ENCODE measurements at places on chromosomes 6 and 20.

DNA sequence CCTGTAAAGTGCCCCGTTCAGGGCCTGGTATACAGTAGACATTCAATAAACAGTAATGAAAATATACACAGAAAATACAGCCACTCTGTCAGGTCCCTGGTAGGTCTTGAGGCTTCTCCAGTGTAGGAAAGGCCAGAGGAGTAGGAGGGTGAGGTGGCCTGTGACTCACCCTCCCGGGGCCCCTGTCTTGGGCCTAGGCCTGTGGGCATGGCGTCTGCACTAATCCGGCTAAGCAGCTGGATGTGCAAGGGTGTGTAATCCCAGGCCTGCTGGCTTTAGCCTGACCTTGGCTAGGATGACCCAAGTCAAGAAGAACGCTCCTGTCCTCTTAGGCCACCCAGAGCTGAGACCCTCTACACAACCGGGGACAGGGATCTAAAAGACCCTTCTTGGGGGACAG lies 84.9 kb downstream of the KCNB1 start:
- no peak for DNase-seq

GRCh38 chr20:11274141-11274594 lies 600.4 kb upstream of the JAG1 start:
- DNase-seq = no peak

- no peak for DNase-seq
These were observed 378.2 kb upstream of the ARID1B start for GRCh38 chr6:156398966-156399365.

DNA sequence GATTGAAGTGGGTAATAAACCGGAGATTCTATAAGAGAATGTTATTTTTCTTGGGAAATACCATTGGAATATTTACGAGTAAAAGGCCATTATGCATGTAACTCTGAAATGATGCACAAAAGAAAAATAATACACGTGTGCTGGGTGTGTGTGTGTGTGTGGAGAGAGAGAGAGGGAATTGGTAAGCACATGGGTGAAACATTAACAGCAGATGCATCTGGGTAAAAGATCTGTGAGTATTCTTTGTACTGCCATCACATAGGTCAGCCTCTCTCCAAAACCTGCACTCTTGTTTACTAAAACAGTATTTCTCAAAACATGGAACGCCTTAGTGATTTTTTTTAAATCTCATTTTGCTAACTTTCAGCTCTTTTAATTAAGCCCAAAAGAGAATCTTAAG lies 28.9 kb downstream of the EYA2 start:
- no peak for DNase-seq

GRCh38 chr6:21596145-21596948 lies 2.8 kb downstream of the SOX4 start:
- no peak for DNase-seq

DNA sequence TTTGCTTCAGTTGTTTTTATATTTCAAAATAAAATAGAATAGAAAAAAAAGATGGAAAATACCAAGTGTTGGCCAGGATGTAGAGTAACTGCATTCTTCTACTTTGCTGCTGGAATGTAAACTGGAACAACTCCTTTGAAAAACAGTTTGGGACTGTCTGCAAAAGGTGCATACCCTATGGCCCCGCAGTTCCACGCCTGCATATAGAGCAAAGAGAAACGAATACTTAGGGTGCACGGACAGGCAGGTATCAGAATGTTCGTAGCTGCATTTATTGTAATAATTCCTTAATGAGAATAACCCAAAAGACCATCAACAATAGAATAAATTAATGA lies 603 bp upstream of the RAB23 start:
- DNase-seq = no peak

Data from stimulated activated CD8-positive, alpha-beta memory T cell treated with anti-CD3 and anti-CD28 coated beads, Interleukin-4, amount 100 ng/mL, for 1 hour (primary cell).